NCI-H1417 treated with DMSO at 0.1 percent for 48 hours (cell line): ENCODE measurements at places on chromosomes 3 and 15.

GRCh38 chr3:45647148-45647619 is 42.0 kb upstream of the SACM1L start:
- no peak for DNase-seq

GRCh38 chr3:196563721-196564225 is 4.6 kb downstream of the WDR53 start:
- no peak for DNase-seq

GRCh38 chr3:192063570-192063969 is 602.6 kb downstream of the PYDC2 start:
- DNase-seq = no peak

- DNase-seq = no peak
Measured at GRCh38 chr3:33795856-33796536, 2.4 kb upstream of the PDCD6IP start.
